ENCODE measurements at places on chromosomes 13 and 19.

DNA sequence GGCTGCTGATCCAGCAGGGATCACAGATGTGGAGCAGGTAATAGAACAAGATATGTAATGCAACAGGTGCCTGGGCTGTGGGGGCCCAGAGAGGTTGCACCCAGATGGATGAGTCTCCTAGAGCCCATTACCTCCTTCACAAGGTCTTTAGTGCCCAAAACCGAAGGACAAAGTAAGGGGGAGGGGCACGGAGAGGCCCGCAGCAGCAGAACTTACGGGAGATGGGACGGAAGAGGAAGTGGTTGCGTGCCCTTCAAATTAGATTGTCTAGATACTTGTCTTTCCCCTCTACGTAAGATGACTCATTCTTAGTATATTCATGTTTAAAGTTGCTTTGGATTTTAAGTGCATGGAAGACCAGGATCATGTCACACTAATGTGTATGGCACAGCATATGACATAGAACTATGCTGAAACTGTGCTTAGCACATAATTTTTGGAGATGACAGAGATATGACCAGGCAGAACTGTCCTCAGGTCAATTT is 5.7 kb upstream of the MRPS31 start:
- peak; percentile 89 for DNase-seq

- no peak for DNase-seq
Measured at GRCh38 chr13:102487330-102487729, 85.5 kb upstream of the FGF14 start.

DNA sequence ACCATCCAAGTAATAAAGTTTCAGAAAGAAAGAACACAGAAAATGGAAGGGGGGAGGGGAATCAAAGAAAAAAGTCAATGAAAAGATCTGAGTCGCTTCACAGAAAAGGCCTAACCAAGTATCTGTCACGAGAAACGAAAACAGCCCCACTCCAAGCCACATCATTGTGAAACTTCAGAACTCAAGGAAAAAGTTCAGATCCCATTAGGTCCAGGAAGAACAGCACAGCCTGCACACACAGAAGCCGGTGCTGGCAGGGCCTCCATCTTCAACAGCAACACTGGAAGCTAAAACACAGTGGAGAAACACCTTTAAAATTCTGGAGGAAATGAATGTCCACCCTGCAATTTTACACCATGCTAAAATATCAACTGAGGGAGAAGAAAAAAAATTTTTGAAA is 8.0 kb downstream of the STK24 start:
- DNase-seq: peak; percentile 26

DNA sequence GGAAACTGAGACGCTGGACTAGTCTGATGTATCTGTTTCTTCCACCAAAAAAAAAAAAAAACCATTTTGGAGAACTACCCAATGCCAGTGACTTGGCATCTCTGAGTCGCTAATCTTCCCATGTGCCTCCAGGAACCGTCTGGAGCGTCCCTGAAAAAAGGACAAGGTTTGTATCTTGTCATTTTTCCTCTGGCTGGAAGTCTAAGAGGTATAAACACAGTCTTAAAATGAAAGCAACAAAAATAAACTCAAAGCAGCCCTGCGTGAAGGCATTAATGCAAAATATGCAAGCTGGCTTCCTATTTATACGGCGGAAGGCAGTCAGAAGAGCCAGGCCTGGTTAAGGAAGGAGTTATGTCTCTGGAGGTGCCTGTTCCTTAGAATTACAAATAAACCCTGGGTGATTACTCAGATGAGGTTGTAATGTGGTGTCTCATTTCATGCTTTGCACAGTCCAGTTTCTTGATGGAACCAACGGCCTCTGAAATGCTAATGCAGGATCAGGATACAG is 20.3 kb downstream of the ACTN4 start:
- DNase-seq: no peak

GRCh38 chr19:37537391-37537947 is 30.7 kb downstream of the ZNF793 start:
- DNase-seq: no peak

DNA sequence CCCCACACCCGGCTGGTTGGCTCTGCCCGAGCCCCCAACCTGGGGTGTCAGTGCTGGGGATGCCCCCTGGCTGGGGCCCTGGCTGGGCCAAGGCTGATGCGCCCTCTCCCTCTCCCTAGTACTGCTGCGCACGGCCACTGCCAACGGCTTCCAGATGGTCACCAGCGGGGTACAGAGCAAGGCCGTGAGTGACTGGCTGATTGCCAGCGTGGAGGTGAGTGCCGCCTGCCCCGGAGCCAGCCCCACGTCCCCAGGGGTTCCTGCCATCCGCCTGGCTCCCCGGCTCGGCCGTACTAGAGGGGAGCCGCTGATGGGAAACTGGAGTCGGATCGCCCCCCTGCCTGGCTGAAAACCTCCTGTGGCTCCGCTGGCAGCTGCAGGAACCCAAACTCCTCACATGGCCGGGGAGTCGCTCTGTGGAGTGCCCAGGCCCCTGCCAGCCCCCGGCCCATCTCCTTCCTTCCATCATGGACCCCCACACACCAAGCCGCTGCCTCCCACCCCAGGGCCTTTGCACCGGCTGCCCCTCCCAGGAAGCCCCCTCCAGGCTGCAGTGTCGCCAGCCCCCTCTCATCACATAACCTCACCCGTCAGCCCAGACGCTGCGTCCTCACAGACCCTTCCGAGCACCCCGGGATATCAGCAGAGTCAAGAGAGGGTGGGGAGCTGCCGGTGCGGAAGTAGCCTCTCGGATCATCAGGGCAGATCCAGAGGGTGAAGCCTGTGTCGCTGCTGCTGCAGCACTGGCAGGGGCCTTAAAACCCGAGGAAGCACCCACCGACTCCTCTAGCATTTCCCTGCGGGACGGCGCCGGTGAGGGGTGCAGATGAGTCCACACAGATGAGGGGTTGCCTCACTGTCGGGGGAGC is 10.6 kb downstream of the NCLN start:
- DNase-seq: no peak

DNA sequence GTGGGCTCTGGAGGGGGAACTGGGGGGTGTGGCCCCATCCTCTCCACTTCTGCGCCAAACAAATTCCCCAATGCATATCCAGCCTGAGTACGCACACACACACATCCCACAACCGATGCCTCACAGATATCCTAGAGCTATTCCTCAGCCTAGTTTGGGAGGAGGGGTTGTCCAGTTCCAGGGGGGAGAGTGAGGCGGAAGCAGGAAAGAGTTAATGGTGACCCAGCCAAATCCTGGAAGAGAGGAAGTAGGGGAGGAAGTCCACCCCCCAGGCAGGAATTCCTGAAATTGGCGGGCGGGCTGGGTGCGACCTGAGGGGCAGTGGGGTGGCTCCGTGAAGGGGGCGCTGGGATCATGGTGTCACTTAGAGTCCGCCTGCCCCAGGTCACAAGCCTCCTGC is 897 bp downstream of the GPR4 start:
- DNase-seq: no peak

GRCh38 chr13:79451500-79451962 is 29.4 kb upstream of the NDFIP2 start:
- peak; percentile 97 for DNase-seq

Measured in MV-4-11 (cell line).